ENCODE measurements at places on chromosomes 12 and 14. TPM values are rescaled to one million over a fixed set of nuclear protein-coding genes. Genes with fewer than 3 reads are reported as not detected.

Gene BTG1
- polyA plus RNA-seq = 65.3 TPM

Gene RIMKLB
- 101 TPM for polyA plus RNA-seq

Gene HNF1A
- polyA plus RNA-seq = 0.70 TPM

Gene PRH2
- 6.5 TPM for polyA plus RNA-seq

Gene IFT81
- 20.1 TPM for polyA plus RNA-seq

Gene CLEC4D
- polyA plus RNA-seq = not detected

Gene SYNDIG1L
- polyA plus RNA-seq = 0.21 TPM

Gene C14orf180
- polyA plus RNA-seq = 0.86 TPM

Gene LUM
- 213 TPM for polyA plus RNA-seq

Gene DNAI7
- polyA plus RNA-seq = 22.6 TPM

Gene LRRC10
- not detected for polyA plus RNA-seq

Gene OTX2
- polyA plus RNA-seq = 0.50 TPM

Gene RAB3IP
- 133 TPM for polyA plus RNA-seq

Gene ARHGAP9
- polyA plus RNA-seq = 111 TPM

Gene PCBP2
- 1,065 TPM for polyA plus RNA-seq

Gene PELI2
- 14.5 TPM for polyA plus RNA-seq

Gene CIT
- polyA plus RNA-seq = 20.0 TPM

Gene REC8
- 58.8 TPM for polyA plus RNA-seq

Gene DUSP16
- 22.5 TPM for polyA plus RNA-seq

Data from testis (tissue), 5 donors.